A549 treated with Mapracorat at 1 μM for 4 hours (cell line): ENCODE measurements at places on chromosomes 2 and 18. TPM values are rescaled to one million over a fixed set of nuclear protein-coding genes. Genes with fewer than 3 reads are reported as not detected.

DNAJC27 gene
- 1.7 to 3.1 TPM (median 1.9 TPM) in 5 replicates for total RNA-seq

DHRS9 gene
- 2.7 to 4.3 TPM (median 3.4 TPM) in 5 replicates for total RNA-seq

CTAGE1 gene
- not detected in 5 replicates for total RNA-seq

CAB39 gene
- 46.1 to 56.1 TPM (median 54.2 TPM) in 5 replicates for total RNA-seq

TMEFF2 gene
- 0.27 to 1.4 TPM (median 0.34 TPM) in 5 replicates for total RNA-seq

FAM237A gene
- not detected in 5 replicates for total RNA-seq

NCKAP5 gene
- total RNA-seq, result 0.68 to 1.1 TPM (median 0.90 TPM) in 5 replicates

KCTD1 gene
- 35.6 to 39.5 TPM (median 37.9 TPM) in 5 replicates for total RNA-seq

PPP1R1C gene
- total RNA-seq, result 1.1 to 2.6 TPM (median 1.2 TPM) in 5 replicates

APLF gene
- 0.64 to 0.87 TPM (median 0.80 TPM) in 5 replicates for total RNA-seq
